Renal cortex interstitium (tissue), 15 donors: ENCODE measurements at places on chromosomes 13 and 19.

- DNase-seq = no peak
Measured at GRCh38 chr13:91747186-91747585, 348.8 kb downstream of the GPC5 start.

GRCh38 chr13:105790923-105791322 lies 744.5 kb downstream of the EFNB2 start:
- DNase-seq = no peak

- DNase-seq = no peak
Measured at GRCh38 chr19:30046522-30046921, 104.5 kb downstream of the URI1 start.

DNA sequence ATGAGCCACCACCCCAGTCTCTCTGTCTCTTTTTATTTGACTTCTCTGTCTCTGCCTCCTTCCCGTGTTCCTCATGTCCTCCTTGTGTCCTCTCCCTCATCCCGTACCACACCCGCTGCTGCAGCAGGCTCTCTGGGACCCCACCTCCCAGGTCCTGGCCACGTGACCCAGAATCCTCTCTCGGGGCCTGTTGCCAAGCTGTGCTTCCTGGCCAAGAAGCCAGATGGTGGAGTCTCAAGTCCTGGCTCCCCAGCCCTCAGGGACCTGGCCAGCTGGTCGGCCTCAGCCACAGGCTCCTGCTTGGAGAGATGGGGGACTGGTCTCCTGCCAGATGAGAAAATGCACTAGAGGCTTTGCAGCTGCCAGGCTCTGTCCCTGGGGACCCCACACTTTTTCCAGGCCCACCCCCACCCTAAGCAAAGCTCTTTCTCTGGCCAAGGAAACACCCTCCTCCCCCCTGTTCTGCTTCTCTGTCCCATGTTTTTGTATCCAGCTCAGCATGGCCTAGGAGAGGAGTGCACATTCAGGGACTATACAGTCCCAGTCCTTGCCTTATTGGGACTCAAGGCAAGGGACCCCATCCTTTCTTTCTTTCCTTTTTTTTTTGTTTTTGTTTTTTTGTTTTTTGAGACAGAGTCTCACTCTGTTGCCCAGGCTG lies 34.3 kb upstream of the SHKBP1 start:
- peak; percentile 65 for DNase-seq

DNA sequence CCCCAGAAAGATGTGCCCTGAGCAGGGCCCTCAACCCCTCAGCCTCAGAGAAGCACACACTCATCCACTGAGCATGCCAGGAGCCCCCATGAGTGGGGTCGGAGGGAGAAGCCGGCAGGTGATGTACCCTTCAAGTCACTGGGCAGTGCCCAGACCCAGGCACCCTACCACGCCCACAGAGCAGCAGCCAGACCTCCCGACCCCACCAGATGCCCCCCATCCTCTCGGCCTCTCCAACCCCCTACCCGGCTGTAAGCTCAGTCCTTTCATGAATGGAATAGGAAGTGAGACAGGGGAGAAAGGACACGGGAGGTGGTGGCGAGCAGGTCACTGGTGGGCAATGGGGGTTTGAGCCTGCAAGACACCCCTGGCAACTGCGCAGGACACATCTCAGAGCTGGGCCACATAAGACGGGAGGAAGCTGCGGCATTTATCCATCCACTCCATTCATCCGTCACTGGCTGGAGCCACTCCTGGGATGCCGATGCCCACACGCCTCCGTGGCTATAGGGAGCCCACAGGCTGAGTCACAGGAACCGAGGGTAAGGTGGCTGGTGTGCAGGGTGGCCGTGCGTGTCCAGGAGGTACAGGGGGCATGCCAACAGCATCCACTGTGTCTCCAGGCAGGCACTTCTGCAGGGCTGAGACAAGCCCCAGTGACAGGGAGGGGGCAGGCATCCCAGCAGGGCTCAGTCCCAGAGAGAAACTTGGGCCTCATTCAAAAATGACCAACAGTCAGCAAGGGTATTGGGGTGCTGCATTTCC lies 23.8 kb upstream of the VSTM2B start:
- DNase-seq = no peak

GRCh38 chr19:15249972-15250639 lies 17.9 kb upstream of the EPHX3 start:
- peak; percentile 61 for DNase-seq

DNA sequence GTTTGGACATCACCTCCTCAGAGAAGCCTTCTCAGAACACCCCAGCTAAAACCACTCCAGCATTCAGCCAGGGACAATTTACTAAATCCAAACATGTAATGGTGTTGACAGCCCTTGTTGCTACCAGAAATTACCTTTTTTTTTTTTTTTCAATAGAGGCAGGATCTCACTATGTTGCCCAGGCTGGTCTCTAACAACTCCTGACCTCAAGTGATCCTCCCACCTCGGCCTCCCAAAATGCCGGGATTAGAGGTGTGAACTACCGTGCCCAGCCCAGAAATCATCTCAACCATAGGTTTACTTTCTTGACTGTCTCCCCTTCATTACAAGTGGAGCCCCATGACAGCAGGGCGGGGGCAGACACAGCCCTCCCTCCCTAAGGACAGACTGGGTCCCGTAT lies 9.2 kb downstream of the CLIP3 start:
- DNase-seq = no peak

DNA sequence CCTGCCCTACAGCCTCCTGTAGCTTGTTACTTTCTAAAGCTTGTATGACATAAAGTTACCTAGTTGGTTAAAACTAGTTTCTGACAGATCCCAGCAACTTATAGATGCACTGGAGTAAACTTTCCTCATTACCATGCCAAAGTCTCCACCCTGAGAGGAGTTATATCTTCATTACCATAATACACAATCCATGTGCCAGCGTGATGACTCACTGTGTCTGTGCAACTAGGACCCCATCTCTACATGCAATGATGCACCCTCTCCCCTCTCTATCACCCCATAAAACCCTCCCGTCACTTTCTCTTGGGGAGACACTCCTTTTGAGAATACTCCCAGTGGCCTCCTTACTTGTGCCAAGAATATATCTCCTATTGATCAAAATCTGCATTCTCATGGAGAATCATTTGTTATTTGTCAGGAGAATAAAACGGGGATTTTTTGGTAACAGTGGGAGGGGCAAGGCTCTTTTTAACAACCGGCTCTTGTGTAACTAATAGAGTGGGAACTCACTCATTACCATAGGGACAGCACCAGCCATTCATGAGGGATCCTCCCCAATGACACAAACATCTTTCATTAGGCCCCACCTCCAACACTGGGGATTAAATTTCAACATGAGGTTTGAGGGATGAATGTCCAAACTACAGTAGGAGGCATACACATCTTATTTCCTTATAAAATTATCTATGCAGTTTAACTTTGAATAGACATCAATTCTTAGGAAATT lies 235.1 kb upstream of the ATXN8OS start:
- DNase-seq = no peak

DNA sequence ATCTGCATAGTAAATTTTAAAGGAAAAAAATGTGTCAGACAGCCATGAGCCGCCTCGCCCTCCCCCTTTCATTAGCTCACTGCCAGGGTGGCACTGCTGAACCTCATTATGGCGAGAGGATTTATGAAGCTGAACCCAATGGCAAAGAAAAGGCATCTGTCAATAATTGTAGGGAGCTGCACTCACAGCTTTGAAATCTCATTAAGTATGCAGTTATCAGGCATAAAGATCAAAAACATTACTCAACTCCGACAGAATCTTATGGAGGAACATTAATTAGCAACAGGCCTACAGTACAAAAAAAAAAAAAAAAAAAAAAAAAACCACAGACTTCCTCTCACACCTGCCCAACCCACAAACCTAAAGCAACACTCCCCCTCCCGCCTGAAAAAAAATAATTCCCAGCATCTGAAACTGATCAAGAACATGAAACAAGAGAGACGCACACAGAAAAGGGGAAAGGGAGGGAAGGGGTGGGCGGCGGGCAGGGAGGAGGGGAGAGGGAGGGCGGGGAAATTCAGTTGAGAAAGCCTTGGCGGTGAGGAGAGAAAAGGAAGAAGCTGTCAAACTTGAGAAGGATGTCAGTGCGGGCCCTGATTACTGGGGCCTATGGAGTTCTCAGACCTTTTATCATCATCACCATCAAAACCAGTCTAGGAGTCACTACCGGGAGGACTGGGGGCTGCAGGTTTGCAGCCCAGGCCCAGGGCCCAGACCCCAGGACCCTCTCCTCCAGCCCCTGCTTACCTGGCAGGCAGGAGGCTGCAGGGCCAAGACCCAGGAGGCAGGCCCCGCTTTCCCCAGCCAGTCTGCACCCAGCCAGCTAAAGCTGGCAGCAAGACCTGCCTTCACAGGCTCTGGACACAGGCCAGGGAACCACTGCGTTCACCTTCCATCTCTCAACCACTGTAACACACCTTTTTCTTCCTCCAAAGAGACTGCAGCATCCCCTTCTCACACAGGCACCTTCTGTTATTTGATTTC lies 8.9 kb downstream of the TSHZ3 start:
- no peak for DNase-seq

GRCh38 chr19:48970139-48970766 lies 5.1 kb downstream of the FTL start:
- DNase-seq = no peak

DNA sequence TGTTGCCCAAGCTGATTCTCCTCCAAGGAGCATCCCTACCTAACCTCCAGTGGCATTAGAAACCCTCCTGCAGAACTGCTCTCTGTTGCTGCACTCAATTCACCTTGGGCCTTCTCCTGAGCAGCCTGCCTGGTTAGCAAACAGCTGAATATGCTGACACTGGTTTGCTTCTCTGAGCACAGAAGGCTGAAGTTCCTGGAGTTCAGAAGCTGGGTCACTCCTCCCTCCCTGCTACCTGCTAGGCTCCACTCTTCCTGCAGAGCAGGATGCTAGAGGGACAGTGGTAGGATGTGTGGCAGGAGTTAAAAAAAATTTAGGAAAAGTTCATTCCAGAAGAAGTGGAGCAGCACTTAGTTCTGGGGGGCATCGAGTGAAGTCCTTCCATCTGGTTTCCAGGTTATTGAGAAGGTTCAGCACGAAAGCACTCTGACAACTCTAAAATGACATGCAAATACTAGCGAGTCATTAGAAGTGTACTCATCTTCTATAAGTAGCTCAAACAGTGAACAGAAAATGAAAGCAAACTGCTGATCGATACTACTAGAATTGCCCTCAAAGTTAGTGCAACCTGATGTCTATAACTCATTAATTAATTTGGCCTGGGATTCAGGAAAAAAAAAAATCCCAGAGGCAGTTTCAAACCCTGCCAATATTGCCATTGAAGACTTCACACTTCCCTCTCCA lies 293.7 kb downstream of the POU4F1 start:
- no peak for DNase-seq

- no peak for DNase-seq
Measured at GRCh38 chr19:54682306-54682856, 19.6 kb downstream of the LILRB4 start.

GRCh38 chr13:84658491-84659358 lies 776.5 kb upstream of the SLITRK1 start:
- DNase-seq = no peak

- no peak for DNase-seq
Measured at GRCh38 chr19:42172261-42172660, 40.0 kb upstream of the POU2F2 start.

DNA sequence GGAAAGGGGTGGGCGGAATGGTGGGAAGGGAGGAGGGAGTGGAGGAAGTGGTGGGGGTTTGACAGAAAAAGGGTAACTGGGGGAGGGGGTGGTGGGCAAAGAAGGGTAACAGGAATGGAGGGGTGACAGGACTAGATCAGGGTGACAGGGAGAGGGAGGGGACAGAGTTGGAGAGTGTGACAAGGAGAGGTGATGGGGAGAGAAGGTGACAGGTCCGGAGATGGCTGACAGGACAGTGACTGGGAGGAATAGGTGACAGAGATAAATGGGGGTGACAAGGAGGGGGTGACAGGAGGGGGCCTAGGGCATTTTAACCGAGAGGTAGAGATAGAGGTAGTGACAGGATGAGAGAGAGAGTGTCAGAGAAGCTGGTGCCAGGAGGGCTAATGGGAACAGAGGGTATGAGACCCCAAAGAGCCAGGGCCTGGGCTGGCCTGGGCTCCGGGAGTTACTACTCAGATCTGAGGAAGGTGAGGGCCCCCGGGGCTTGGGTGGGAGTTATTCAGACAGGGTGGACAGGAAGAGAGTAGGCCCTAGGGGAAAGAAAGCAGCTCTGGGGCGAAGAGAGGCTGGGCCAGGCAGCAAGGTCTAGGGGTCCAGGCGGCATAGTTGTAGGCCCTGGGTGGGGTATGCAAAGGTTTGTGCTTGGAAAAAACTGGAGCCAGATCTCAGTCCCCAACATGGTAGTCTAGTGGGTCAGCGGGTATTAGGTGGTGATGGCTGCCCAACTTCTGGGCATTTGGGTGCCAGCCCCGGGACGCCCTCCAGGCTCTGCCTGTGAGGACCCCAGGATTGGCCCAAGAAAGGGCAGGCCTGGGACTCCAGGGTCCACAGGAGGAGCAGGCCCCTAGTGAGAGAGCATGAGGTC lies 660 bp downstream of the CIC start:
- DNase-seq = no peak

DNA sequence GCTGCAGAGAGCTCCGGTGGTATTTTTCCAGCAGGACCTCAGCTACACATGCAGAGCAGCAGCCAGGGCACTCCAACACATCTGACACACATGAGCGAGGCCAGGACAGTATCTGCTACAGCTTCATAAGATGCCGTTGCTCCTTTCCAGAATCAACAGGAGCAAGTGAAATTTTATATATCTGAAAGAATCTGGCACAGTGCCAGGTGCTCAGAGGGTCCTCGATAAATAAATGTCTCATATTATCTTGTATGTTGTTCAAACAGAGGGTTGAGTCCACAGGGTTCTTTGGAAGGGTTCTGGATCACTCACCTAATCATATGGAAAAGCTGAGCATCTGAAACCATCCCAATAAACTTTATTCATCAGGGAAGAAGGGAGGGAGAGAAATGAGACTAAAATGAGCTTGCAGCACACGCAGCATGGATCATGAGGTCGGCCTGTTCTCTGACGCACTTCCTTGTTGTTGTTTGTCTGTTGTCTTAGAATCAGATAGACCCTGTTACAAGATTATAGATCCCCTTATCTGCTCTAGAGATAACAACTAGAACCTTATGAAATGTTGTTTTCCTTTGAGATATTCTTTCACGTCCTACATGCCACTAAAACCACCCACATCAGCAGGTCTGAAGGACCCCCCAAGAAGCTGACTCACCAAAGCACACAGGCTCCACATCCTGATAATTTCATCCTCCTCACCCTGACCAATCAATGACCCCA lies 3.2 kb upstream of the METTL21C start:
- DNase-seq = no peak

DNA sequence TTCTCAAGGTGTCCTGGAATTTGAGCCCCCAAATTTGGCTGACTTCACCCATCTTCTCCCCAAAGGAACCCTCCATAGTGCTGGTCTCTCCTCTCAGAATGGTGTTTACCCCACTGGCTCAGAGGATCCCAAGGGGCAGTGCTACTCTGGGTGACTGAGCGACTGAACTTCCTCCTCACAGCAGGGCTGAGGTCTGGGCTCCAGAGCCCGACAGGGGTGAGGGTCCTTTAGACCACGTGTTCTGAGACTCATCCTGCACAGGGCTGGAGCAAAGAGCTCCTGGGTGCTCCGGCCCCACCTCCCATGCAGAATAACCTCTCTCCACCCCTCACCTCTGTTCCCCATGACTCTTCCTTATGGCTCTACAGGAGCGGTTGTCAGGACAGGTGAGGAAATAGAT lies 23.2 kb upstream of the CD33 start:
- DNase-seq = no peak
